ENCODE measurements at places on chromosomes 1 and 21.

GRCh38 chr1:2124446-2125198 lies 70.0 kb downstream of the FAAP20 start:
- no peak for DNase-seq
- H3K4me1 ChIP-seq: peaks cover 12% of the 10 kb centered on the region
- H3K27ac ChIP-seq: no peak overlapping the region
- peaks cover 13% of the 10 kb centered on the region for H3K27me3 ChIP-seq

GRCh38 chr1:22972760-22973159 lies at the start of gene LACTBL1:
Gene LACTBL1 (minus strand): TSS chr1:22972866. CDS start chr1:22972316, 550 bp downstream.
- no peak within 1 kb of the TSS for H3K27ac ChIP-seq
- no peak for DNase-seq
- no peaks in the 10 kb centered on the region for H3K27me3 ChIP-seq
- no peak within 1 kb of the TSS for H3K4me3 ChIP-seq
- H3K36me3 ChIP-seq: no peaks in the 10 kb centered on the region
- H3K4me1 ChIP-seq: no peaks in the 10 kb centered on the region

DNA sequence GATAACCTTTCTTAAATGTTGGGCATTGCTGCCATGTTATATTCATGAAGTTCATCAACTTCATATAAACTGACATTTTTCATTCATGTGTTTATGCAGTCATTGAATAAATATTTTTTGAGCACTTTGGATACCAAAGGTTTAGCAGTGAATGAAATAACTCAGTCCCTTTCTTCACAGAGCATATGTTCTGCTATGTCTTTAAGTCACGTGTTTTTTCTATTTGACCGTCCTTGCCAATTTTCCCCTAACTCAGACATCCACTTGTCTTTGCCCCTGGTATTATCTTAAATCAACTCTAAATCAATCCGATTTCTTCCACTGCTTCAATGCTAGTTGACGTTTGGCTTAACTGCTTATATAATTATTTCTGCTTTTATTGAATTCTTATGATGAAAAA lies 16.6 kb downstream of the ADARB1 start:
- DNase-seq: no peak
- H3K4me3 ChIP-seq: no peak overlapping the region
- H3K4me1 ChIP-seq: peaks cover 41% of the 10 kb centered on the region
- H3K36me3 ChIP-seq: no peaks in the 10 kb centered on the region
- no peaks in the 10 kb centered on the region for H3K27me3 ChIP-seq
- no peak overlapping the region for H3K27ac ChIP-seq

- no peak overlapping the region for H3K27ac ChIP-seq
- peaks cover 2% of the 10 kb centered on the region for H3K27me3 ChIP-seq
- no peak for DNase-seq
- no peaks in the 10 kb centered on the region for H3K36me3 ChIP-seq
- no peaks in the 10 kb centered on the region for H3K4me1 ChIP-seq
Measured at GRCh38 chr1:165109013-165109412, 247.5 kb downstream of the LMX1A start.

GRCh38 chr1:94792473-94793295 lies 27.5 kb upstream of the SLC44A3 start:
- no peak overlapping the region for H3K27ac ChIP-seq
- no peaks in the 10 kb centered on the region for H3K36me3 ChIP-seq
- H3K4me1 ChIP-seq: no peaks in the 10 kb centered on the region
- DNase-seq: no peak
- no peaks in the 10 kb centered on the region for H3K27me3 ChIP-seq

DNA sequence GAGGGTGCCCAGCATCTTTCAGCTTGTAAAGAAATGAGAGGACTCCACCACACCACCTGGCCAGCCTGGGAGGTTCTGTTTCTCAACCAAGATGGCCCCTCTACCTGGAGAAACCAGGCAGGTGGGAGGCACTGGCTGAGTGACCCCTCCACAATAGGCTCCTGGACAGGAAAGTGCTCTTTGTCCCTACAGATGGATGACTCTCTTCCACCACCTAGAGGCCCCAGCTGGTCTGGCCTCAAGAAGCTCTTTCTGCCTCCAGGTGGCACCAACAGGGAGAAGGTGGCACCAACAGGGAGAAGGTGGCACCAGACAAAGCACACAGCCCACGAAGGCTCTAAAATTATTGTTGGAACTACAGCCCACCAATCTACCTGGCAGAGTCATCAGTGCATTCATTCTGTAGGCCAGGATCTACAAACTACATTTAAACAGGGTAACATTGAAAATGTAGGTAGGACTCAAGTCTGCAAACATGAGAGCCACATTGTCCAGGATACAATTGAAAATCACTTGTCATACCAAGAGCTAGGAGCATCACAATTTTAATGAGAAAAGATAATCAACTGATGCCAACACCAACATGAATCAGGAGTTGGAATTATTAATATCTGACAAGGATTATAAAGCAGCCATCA lies 14.4 kb downstream of the TMPRSS3 start:
- H3K4me1 ChIP-seq: peaks cover 20% of the 10 kb centered on the region
- no peaks in the 10 kb centered on the region for H3K36me3 ChIP-seq
- H3K27me3 ChIP-seq: no peaks in the 10 kb centered on the region
- no peak overlapping the region for H3K27ac ChIP-seq
- DNase-seq: peak; percentile 14

DNA sequence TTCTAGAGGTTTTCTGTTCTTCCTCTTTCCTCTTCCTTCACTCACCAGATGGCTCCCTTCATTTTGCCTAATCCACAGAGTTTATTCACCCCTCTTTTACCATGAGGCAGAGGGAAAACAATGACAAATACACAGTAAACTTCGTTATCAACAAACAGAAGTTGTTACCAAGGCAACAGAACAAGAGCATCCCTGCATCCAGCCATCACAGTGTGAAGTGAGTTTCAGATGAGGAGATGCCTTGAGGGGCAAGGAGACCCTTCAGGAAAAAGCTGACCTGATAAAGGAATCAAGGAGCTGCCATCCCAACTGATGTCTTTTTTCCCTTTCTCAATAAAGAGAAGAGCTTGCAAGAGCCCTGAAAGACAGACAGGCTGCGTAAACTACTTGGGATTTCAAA lies 195.3 kb downstream of the BRINP2 start:
- H3K36me3 ChIP-seq: no peaks in the 10 kb centered on the region
- H3K27ac ChIP-seq: no peak overlapping the region
- no peaks in the 10 kb centered on the region for H3K4me1 ChIP-seq
- H3K4me3 ChIP-seq: no peak overlapping the region
- no peaks in the 10 kb centered on the region for H3K27me3 ChIP-seq

DNA sequence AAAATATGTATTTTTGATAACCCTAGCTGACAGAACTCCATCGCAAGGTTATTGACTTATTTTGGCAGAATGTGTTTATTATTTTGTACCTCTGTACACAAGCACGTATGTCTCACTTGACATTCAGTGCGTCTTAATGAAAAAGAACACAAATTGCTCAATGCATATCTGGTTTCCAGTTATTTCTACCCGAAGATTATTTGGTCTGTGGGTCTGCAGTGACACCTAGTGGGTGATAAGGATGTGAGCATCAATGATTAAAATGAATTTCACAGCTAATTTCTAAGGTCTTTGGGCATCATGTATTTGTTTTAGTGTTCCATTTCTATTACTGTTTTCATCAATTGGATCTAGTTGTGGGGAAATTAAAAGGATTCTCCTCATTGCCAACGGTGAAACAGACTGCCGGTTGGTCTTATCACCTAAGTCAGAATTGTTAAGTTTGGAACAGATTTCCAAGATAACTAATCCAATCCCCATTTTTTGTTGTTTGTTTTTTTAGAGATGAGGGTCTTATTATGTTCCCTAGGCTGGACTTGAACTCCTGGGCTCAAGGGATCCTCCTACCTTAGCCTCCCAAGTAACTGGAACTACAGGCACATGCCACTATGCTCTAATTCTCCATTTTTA lies 13.9 kb downstream of the DDX20 start:
- DNase-seq: no peak
- no peaks in the 10 kb centered on the region for H3K27me3 ChIP-seq
- H3K4me3 ChIP-seq: no peak overlapping the region
- H3K27ac ChIP-seq: no peak overlapping the region
- peaks cover 51% of the 10 kb centered on the region for H3K36me3 ChIP-seq
